Muscle of leg (tissue), 16 donors: ENCODE measurements at places on chromosomes 16 and 17. TPM values are rescaled to one million over a fixed set of nuclear protein-coding genes. Genes with fewer than 3 reads are reported as not detected.

GRCh38 chr17:8861495-8862181 lies 5.8 kb downstream of the PIK3R6 start:
- no peak for DNase-seq

GRCh38 chr16:1072526-1073261 lies at the start of gene SSTR5:
Gene SSTR5, plus strand, starts transcription at chr16:1072747. Its CDS starts 6,122 bp downstream, at chr16:1078869.
- DNase-seq, result no peak

GRCh38 chr17:70683936-70684335 lies 514.6 kb downstream of the KCNJ2 start:
- DNase-seq, result no peak

DNA sequence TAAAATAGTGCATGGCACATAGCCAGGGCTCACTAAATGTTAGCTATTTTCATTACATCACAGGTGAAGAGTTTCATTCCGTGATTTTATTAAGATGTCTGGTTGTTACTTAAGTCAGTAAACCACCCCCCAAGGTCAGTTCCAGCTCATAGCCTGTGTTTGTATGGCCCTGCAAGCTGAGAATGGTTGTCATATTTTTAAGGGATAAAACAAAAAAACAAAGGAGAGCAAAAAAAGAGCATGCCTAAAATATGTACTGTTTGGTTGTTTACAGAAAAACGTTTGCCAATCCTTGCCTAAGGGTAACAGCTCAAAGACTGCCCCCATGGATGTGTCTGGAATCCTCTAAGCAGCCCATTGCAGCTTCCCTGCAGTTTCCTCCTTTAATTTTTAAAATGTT lies 329.6 kb downstream of the CA10 start:
- no peak for DNase-seq

Gene SLC16A5
- total RNA-seq, result 4.4 TPM

- no peak for DNase-seq
These were observed 17.7 kb downstream of the USP10 start for GRCh38 chr16:84717484-84717883.
